ENCODE measurements at places on chromosomes 7 and 10.

GRCh38 chr10:120755771-120756170 is 95.4 kb upstream of the WDR11 start:
- DNase-seq = no peak

DNA sequence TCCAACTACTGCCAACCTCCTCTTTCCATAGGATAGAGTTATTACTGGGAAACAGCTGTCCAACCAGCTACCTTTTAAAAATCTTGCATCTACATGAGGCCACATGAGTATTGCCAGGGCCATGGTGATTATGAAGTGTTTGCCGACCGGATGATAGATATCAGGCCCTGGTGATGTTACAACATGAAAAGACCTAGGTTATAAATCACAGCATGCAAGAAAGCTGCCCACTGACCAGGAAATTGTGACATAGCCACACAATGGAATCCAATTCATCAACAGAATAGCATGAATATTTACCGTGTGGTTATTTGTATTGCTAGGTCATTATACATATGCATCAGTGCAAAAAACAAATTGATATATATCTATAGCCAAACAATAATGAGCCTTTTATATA is 517.0 kb downstream of the INHBA start:
- DNase-seq = no peak

DNA sequence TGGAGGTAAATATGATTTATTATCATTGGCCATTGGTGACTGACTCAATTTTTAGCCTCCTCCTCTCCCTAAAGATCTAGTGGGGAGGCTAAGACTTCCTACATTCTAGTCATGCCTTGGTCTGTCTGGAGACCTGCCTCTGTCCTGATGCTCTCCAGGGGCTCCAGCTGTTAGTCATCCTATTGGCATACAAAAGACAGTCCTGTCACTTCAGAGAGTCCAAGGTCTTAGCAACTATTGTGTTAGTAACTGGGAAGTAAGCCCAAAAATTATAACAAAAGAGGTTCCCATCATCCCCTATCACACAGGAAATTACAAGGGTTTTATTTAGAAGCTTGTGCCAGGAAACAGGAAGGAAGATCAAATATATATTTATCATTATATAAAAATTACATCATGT is 400.6 kb upstream of the VSTM2A start:
- DNase-seq = no peak

GRCh38 chr7:98569691-98570337 is 47.3 kb upstream of the NPTX2 start:
- no peak for DNase-seq

Measured in stimulated activated CD4-positive, alpha-beta T cell treated with anti-CD3 and anti-CD28 coated beads, Interleukin-15, amount 100 ng/mL, for 1 hour (primary cell).